Esophagus squamous epithelium (tissue), 5 donors: ENCODE measurements at places on chromosomes 1 and 21. TPM values are rescaled to one million over a fixed set of nuclear protein-coding genes. Genes with fewer than 3 reads are reported as not detected.

STXBP3 gene
- total RNA-seq = 79.9 TPM

CR2 gene
- total RNA-seq = not detected

GBP4 gene
- 5.1 TPM for total RNA-seq

ARMH1 gene
- total RNA-seq = not detected

SERTAD4 gene
- 6.9 TPM for total RNA-seq

GJA8 gene
- total RNA-seq = not detected

PTAFR gene
- 8.0 TPM for total RNA-seq

F13B gene
- total RNA-seq = not detected

ARTN gene
- 4.7 TPM for total RNA-seq

SLC6A17 gene
- total RNA-seq = 0.26 TPM

PADI1 gene
- 47.4 TPM for total RNA-seq

FAM131C gene
- 4.5 TPM for total RNA-seq

TRIM46 gene
- 0.30 TPM for total RNA-seq

SLC39A1 gene
- 59.9 TPM for total RNA-seq

TRIM17 gene
- total RNA-seq = 0.13 TPM

IL6R gene
- 7.8 TPM for total RNA-seq

OPRD1 gene
- not detected for total RNA-seq

VHLL gene
- total RNA-seq = not detected

TMOD4 gene
- not detected for total RNA-seq

TP73 gene
- total RNA-seq = 8.1 TPM

THRAP3 gene
- total RNA-seq = 56.5 TPM

PLEKHA6 gene
- 7.4 TPM for total RNA-seq

SLC9C2 gene
- not detected for total RNA-seq

LRRN2 gene
- 1.8 TPM for total RNA-seq

PCSK9 gene
- 21.4 TPM for total RNA-seq

CRNN gene
- total RNA-seq = 2,409 TPM

CALML6 gene
- 0.57 TPM for total RNA-seq

ESRRG gene
- total RNA-seq = 0.13 TPM

MTARC2 gene
- total RNA-seq = 6.3 TPM

SLAMF6 gene
- total RNA-seq = 1.7 TPM

TSACC gene
- total RNA-seq = not detected

PTGFR gene
- not detected for total RNA-seq

ZNF593OS gene
- not detected for total RNA-seq

PRELP gene
- total RNA-seq = 14.8 TPM

CAPN8 gene
- 1.1 TPM for total RNA-seq

HES3 gene
- total RNA-seq = not detected

IGSF21 gene
- 0.88 TPM for total RNA-seq

ROR1 gene
- total RNA-seq = 9.0 TPM

MCOLN3 gene
- total RNA-seq = not detected

TTC34 gene
- 0.04 TPM for total RNA-seq

C1orf116 gene
- total RNA-seq = 90.7 TPM
